Stimulated activated CD4-positive, alpha-beta T cell treated with anti-CD3 and anti-CD28 coated beads, Interleukin-15, amount 100 ng/mL, for 1 hour (primary cell): ENCODE measurements at places on chromosomes 1 and 21.

DNA sequence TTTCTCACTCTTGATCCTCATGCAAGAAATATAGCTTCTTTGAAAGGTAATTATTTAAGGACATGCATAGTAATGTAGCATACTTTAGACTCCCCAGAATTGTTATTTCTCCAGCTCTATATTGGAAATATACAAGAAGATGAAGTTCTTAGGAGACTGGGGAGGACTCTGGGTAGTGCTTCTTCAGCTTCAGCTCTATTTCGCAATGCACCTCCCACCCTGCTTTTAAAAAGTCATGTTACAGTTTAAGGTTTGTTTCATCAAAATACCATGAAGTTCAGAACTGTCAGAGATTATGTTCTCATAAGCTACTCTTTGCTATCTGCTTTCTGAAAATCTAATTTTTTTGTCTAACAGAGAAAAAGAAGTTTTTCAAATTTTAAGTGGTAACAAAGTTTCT is 586.2 kb upstream of the ADGRL4 start:
- no peak for DNase-seq

GRCh38 chr21:45209685-45210284 is 77.9 kb downstream of the POFUT2 start:
- DNase-seq: no peak

DNA sequence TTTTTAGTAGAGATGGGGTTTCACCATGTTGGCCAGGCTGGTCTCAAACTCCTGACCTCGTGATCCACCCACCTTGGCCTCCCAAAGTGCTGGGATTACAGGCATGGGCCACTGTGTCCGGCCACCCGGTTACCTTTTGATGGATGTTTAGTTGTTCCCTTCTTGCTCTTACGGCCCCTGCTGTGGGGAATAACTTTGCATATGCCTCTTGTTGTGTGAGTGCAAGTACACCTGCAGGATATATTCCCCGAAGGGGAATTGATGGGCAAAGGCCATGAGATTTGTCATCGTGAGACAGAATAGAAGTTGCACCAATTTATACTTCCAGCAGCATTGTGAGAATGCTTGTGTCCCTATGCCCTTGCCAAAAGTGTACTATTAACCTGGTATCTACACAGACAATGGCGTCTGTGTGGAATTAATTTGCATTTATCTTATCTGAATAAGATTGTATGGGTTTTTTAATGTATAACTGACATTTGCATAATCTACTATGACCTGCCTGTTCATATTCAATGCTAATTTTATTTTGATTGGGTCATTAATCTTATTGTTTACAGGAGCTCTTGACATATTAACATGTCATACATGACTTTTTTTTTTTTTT is 8.1 kb downstream of the IL6R start:
- no peak for DNase-seq

- no peak for DNase-seq
Observed at GRCh38 chr1:91550961-91551360, 50.3 kb downstream of the CDC7 start.

GRCh38 chr1:119920104-119920968 is 24.0 kb upstream of the ADAM30 start:
- no peak for DNase-seq

GRCh38 chr1:172993640-172994039 is 57.1 kb downstream of the TNFSF18 start:
- DNase-seq: no peak

GRCh38 chr1:115828101-115829022 is 12.6 kb downstream of the NHLH2 start:
- DNase-seq: no peak

GRCh38 chr1:89274411-89274857 is 1.8 kb upstream of the GBP5 start:
- no peak for DNase-seq

- no peak for DNase-seq
Observed at GRCh38 chr1:27496604-27497155, 6.7 kb upstream of the WASF2 start.

DNA sequence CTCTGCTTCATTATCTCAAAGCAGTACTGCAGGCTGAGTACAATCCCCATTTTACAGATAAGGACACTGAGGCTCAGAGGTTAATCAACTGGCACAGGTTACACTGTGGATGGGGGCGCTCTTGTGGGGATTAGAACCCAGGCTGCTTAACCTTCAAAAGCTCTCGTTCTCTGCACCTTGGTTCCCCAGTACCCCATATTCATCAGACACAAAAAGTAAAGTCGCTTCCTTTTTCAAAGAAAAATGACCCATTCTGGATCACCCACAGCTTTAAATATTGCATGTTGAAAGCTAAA is 20.5 kb downstream of the SSBP3 start:
- no peak for DNase-seq

- DNase-seq: no peak
Observed at GRCh38 chr1:199009447-199009846, 370.6 kb downstream of the PTPRC start.

DNA sequence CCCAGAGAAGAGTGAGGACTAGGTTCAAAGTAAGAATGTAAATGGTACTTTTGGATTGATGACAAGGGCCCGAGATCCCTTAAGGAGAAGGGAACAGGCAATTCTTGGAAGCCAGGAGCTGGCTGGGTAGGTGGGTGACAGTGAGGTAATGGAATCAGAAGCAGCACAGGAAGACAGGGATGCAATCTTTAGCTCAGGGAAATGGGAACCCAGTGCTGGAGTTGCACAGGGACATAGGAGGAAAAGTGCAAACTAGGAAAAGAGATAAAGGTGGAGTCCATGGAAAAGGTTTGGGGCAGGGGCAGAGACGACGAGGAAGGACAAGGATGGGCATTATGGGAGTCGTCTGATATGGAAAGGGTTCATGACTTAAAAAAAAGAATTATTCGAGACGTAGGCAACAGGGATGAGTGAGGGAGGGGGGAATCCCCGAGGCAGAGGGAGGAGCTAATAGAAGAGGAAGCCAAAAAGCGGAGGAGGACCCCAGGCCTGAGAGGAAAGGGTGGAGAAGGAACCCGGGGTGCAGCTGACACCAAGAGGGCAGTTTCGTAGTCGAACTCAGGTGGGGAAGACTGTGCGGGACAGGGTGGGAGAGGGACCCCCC is 495 bp downstream of the PI4KB start:
- peak; percentile 34 for DNase-seq

GRCh38 chr1:204240233-204240632 is 26.4 kb upstream of the GOLT1A start:
- no peak for DNase-seq
